ENCODE measurements at places on chromosomes 1 and 21.

GRCh38 chr1:228263636-228264035 lies 55.8 kb downstream of the OBSCN start:
- DNase-seq, result no peak

- DNase-seq, result no peak
These were observed 192.9 kb upstream of the PTGFR start for GRCh38 chr1:78297836-78298235.

- no peak for DNase-seq
These were observed 198.3 kb downstream of the SLC44A5 start for GRCh38 chr1:75412616-75413015.

GRCh38 chr1:228045871-228046270 lies 36.6 kb upstream of the ARF1 start:
- DNase-seq, result no peak

- peak; percentile 27 for DNase-seq
These were observed 13.5 kb downstream of the FUCA1 start for GRCh38 chr1:23854568-23854967.

DNA sequence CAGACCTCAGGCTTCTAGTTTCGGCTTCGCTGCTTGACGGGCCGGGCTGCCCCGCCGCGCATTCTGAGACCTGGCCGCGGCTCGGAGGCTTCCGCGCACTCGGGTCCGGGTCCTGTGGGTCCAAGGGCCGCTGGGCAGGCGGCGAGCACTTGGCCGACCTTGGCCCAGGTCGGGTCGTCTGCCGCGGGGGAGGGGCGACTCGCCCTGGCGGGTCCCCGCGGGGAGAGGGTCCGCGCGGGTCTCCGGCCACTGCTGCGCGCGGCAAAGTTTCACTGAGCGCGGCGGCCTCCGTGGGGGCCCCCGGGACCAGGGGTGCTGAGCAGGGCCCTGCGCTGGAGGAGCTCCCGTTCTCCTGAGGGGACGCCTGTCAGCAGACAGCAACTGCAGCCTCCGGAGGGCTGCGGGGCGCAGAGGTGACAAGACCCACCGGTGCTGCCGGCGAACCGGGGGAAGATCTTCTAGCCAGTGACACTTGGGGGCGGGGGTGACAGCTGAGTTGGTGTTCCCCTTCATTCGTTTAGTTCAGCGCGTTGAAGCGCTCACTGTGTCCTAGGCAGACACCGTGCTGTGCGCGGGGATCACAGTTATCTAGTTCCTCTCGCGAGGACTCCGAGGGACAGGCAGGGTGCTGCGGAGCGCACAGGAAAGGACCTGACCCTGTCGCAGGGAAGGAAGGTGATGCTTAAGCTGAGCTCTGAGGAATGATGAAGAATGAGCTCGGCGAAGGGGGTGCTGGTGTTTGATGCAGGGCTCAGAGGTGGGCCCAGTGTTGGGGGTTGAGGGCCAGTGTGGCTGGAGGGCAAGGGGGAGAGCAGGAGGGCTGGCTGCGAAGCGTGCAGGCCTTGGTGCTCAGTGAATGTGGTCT lies 725 bp downstream of the MTFR1L start:
- peak; percentile 88 for DNase-seq

GRCh38 chr1:213976665-213977485 lies 10.9 kb upstream of the PROX1 start:
- DNase-seq, result no peak

GRCh38 chr1:9909234-9910046 lies 629 bp downstream of the CTNNBIP1 start:
- peak; percentile 59 for DNase-seq

DNA sequence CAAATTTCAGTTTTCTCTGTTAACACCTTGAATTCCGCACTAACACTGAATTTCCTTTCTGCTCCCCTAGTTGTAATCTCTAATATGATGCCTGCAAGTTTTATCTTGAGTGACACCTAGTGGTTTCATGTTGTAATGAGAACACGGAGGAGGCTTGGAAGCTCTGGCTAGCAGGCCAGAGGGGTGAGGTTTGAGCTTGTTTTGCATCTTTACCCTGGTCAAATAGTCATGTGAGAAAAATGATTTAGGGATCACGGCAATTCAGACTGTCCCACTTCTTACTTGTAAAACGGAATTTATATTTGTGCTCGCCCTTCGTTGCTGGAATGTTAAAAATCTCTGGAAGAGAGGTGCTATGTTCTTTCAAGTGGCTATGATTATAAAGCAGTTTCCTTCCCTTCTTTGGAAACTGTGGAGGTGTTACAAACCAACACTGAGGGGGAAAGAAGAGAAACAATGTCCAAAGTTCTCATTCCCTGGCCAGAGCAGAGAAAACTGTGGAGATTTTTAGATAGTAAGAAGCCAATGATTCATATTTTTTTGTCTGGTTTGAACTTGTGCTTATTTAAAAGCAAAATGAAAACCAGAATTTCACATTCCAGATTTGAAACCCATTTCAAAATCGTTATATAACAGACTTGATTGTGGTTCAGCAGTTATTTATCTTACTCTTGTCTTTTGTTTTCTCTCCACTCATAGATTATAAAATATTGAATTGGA lies 5.3 kb upstream of the MROH9 start:
- DNase-seq, result no peak

GRCh38 chr1:56676571-56677035 lies 31.5 kb downstream of the PRKAA2 start:
- no peak for DNase-seq

GRCh38 chr1:21115098-21115760 lies 61.5 kb downstream of the EIF4G3 start:
- DNase-seq, result no peak

- no peak for DNase-seq
These were observed 7.9 kb downstream of the CSTB start for GRCh38 chr21:43767984-43768867.

GRCh38 chr1:194167956-194168640 lies 981.7 kb upstream of the B3GALT2 start:
- DNase-seq, result no peak

GRCh38 chr1:167520711-167521206 lies 2.4 kb upstream of the CD247 start:
- no peak for DNase-seq

- peak; percentile 63 for DNase-seq
These were observed 2.1 kb upstream of the S100A9 start for GRCh38 chr1:153355445-153356071.

DNA sequence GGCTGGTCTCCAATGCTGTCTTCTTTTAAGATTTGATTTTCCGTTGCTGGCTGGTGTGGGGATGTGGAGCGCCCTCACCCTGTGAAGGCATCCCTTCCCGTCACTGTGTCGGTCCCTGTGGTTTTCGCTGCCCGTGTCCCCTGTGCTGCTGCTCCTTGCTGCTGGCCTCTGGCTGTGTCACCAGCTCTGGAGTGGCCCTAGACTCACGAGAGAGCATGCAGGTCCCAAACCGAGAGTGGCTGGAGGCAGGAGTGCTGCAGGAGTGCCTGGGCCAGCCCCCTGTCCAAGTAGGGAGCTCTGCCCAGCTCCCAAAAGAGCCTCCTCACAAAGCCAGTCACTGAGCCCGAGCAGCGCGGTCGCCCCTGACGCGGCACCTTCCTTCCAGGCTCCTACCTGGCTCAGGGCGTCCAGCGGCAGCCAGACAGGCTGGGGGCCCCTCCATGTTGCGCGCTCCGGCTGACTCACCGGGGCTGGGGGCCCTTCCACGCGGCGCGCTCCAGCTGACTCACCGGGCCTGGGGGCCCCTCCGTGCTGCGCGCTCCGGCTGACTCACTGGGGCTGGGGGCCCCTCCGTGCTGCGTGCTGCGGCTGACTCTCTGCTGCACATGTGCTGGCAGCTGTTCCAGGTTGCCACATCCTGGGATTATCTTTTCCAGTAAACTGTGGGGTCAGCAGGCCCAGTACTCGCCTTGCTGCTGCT lies 106.7 kb upstream of the COL6A1 start:
- no peak for DNase-seq

- no peak for DNase-seq
These were observed 85.7 kb upstream of the CD34 start for GRCh38 chr1:207996636-207997035.

DNA sequence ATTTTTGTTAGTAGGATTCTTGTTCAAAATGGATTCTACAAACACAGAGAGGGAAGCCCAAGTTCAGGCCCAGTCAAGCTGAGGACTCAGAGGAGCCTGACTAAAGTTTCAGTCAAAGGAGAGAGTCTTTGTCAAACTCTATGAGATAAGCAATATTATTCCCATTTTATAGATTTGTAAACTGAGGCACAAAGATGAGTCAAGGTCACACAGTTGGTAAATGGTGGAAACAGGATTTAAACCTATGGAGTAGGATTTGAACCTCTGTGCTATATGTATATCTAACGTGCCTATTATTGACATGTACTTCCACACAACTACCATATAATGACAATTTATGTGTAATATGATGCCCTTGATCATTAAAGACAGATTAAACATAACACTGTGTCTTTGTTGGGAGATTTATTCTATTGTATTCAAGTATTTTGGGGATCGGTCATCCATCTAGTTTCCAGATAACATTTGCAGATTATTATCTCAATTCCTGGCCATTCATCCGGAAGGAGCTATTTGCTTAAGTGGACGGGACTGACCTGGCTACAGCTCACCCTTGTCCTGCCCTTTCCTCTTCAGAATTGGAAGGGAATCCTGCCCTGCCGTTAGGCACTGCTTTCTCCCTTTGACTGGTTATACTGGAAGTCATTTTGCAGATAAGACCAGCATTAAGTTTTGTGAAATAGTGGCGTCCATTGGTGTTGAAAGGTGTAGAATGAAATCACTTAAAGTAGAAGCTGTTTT lies 86.1 kb upstream of the LMO4 start:
- DNase-seq, result no peak

DNA sequence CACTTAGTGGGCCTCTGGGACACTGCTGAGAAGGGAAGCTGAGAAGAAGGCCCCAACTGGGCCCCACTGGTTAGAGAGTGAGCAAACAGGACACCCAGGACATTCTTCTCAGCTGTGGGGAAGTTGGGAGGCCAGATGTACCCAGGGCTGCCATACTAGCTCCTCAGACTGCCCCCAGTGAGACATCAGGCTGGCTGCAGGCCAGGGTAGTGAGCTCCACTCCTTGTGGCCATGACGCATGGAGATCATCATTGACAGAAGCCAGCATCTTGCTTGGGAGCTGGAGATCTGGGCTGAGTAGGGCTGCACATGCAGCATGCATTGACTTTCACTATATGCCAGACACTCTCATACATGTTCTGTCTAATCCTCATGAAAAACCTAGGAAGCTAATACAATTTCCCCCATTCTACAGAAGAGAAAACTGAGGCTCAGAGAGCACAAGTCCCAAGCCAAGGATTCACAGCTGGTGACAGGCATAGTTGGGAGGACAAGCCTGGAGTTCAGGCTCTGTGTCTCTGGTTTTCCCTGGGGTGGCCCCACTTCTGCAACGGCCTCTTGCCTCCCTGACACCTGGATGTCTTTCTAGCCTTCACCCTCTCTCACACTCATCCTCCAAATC lies 24.1 kb upstream of the MYCL start:
- no peak for DNase-seq

DNA sequence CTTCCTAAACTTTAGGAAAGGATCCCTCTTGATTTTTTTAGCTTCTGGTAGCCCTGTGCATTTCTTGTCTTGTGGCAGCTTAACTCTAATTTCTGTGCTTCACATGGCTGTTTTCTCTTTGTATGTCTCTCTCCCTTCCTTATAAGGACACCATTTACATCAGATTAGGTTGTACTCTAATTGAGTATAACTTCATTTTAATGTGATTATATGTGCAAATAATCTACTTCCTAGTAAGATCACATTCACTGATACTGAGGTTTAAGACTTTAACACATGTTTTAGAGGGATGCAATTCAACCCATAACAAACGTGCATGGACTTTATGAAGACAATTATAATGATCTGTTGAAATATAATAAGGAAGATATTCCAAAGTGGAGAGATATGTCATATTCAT lies 46.7 kb downstream of the RGS4 start:
- no peak for DNase-seq

GRCh38 chr1:4962836-4963235 lies 308.4 kb downstream of the AJAP1 start:
- no peak for DNase-seq

- no peak for DNase-seq
These were observed 77.2 kb downstream of the DDAH1 start for GRCh38 chr1:85387781-85388180.

- DNase-seq, result no peak
These were observed 1386.0 kb upstream of the ADGRL4 start for GRCh38 chr1:80392529-80392928.

DNA sequence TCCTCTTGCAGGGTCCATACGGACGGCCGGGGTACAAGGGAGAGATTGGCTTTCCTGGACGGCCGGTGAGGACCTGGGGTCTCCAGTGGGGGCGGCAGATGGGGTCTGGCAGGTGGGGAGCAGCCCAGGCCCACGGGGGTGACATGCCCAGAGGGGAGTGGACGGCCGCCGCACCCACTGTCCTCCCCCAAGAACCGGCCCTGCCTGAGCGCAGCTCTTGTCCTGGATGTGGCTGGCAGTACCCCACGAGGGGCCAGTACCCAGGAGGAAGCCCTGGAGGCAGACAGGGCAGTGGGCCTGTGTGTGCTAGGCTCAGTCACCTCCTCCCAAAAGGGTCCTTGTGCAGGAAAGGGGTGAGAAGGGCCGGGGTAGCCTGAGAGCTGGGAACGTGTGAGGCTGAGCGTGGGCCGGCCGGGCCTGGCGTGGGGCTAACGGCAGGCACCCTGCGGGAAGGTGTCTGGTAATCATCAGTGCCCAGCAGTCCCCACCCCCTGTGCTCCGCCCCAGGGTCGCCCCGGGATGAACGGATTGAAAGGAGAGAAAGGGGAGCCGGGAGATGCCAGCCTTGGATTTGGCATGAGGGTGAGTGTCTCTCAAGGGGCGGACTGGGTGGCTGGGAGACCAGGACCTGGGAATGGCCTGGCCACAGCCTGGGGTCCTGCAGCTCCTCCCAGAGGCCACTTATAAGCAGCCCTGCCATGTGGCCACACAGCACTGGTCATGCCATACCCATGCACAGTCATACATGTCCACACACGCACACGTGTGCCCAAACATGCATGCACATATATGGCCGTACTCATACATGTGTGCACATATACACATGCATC lies 47.2 kb downstream of the SLC19A1 start:
- no peak for DNase-seq

DNA sequence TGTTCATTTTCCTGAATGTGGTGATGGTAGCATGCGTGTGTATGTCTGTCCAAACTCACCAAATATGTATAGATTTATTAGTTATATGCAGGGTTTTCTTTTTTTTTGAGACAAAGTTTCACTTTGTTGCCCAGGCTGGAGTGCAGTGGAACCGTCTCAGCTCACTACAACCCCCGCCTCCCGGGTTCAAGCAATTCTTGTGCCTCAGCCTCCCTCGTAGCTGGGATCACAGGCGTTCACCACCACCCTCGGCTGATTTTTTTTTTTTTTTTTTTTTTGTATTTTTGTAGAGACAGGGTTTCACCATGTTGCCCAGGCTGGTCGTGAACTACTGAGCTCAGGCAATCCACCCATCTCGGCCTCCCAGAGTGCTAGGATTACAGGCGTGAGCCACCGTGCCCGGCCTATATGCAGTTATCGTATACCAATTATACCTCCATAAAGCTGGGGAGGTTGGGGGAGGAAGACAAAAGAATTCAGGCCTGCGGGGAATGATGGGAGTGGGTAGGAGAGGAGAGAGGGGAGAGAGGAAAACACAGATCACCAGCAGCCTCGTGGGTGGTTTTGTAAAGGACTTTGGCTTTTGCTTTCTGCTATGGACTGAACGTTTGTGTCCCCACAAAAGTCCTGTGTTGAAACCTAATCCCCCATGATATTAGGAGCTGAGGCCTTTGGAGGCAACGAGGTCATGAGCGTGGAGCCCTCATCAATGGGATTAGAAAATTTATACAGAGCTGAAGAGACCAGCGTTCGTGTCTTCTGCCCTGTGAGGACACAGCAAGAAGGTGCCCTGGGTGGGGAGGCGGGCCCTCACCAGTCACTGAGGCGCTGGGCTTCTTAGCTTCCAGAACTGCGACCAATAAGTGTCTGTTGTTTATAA lies 4.4 kb upstream of the HNRNPU start:
- DNase-seq, result no peak

All from activated naive CD4-positive, alpha-beta T cell treated with anti-CD3 and anti-CD28 coated beads, Interleukin-2, amount 10 ng/mL, durations not matched to agents 7 days and 5 days (primary cell).